ENCODE measurements at places on chromosomes 4 and X. TPM values are rescaled to one million over a fixed set of nuclear protein-coding genes. Genes with fewer than 3 reads are reported as not detected.

DNA sequence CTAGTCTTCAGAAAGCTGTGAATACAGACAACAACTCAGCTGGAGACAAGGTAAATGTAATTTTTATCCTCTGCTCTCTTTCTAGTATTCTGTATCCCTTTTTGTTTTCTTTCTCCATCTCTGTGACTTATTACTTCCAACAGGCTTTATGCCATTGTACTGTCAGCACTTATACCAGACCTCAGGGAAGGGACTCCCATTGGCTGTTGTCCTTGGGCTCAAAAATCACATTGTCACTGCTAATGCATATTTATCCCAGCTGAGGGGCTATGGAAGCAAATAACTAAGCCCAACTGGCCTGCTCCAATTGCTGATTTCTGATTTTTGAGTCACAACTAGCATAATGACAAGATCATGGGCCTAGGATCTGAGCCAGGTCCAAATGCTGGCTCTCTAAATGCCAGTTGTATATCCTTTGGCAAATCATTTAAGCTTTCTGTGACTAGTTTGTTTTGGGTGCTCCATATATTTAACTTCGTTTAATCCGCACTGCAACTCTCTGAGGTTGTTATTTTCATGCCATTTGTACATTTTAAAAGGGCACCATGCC lies 395.1 kb upstream of the GNPDA2 start:
- no peak for DNase-seq

DNA sequence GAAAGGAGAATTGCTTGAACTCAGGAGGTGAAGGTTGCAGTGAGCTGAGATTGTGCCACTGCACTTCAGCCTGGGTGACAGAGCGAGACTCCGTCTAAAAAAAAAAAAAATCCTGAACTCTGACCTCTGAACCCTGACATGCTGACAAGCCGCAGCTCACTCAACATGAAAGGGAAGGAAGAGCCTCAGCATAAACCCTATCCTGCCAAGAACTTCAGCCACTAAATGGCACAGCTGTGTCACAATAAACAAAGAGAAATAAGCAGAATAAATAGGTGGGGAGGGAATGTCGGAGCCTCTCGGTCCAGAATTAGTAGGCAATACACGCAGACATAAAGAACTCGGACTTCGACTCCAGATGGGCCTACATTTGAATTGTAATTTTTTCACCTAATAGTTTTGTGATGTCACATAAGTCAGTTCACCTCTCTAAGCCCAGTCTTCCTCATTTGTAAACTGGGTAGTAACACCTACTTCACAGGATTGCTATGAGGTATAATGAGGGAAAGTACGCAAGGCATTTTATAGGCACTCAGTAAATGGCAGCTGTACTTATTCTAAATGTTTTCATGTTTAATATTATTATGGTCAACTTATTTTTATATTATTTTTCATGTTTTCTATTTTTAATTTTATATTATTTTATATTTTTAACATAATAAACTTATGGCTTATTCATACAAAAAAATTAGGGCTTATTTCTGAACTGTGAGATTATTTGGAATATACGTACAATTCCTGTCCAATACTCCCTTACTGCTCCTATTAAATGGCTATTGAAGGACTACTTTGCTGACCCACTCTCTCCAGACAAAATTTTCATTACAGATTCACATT lies 243.4 kb downstream of the SCFD2 start:
- DNase-seq, result no peak

GRCh38 chr4:54727346-54727745 lies 69.6 kb downstream of the KIT start:
- DNase-seq, result no peak

Gene CT55
- polyA plus RNA-seq, result 4.5 TPM

- DNase-seq, result no peak
These were observed 80.7 kb downstream of the ALG13 start for GRCh38 chrX:111761578-111762135.
